Fibroblast of pulmonary artery (primary cell): ENCODE measurements at places on chromosomes 13 and 19.

DNA sequence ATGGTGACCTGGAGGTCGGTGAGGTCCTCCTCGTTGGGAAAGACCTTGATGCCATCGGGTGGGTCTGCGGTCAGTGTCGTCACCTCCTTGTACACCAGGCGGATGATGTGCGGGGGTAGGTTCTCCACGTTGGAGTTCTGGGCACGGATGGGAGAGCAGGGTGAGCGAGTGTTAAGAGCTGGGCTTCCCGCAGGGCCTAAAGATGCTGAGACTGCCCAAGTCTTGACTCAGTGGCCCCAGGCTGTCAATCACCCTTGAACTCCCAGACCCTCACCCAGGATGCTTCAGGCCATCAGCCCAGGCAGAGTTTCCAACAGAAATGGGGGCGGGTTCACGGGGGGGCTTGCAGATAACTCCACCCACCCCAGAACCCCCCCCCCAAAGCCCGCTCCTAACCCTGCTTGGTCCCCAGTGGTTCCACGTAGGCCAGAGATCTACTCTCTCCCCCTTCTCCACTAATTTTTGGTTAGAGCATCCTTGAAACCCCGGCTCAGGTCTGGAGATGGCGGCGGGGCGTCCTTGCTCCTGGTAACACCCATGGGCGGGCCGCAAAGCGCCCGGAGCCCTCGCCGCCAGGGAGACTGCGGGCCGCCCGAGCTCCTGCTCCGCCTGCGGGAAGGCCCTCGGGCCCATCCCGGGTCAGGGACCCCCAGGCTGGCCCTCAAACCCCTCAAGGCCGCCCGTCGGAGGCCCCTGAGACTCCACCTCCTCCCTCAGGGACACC, 600 bp downstream of the UBE2S start:
- peak; percentile 41 for DNase-seq

GRCh38 chr13:105389373-105389772, 1146.1 kb downstream of the EFNB2 start:
- DNase-seq: no peak

DNA sequence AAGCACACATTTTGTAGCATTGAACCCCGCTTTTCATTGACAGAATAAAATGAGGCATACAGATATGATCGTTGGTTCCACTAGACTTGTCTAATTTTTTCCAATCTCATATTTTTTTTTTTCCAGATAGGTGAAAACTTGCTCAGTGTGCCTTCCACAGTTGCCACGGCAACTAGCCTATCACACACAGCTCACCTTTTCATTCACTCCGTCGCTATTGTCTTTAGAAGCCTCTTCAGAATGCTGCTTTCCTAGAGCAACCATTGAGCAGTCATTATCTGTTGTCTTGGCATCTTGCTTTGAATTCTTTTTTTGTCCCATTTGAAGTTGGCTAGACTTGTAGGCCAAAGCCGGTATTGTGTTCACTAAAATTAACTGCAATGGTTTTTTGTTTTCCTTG, 37.7 kb upstream of the ESD start:
- no peak for DNase-seq

GRCh38 chr19:10854350-10855089, 6.3 kb downstream of the C19orf38 start:
- DNase-seq: no peak

GRCh38 chr13:109746364-109746763, 40.0 kb downstream of the IRS2 start:
- DNase-seq: no peak

- no peak for DNase-seq
These were observed 5.2 kb downstream of the CPT1C start for GRCh38 chr19:49696115-49696514.

DNA sequence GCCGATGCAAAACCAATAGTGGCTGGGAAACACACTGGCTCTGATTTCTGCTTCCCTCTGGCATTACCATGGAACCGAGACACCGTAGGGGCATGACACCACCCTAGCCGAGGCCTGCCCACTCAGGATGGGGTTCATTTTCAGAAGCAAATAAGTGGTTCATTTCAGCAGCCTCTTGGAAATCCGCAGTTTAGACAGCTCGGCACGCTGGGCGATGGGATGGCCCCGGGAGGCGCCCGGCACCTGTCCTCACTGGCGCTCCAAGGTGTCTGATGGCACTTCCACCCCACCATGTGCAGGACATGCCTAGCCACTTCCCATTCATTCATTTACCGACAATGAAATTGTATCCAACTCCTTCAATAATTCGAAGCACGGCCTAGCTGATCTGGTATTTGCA, 33.8 kb downstream of the KLF2 start:
- no peak for DNase-seq

- no peak for DNase-seq
These were observed 256.9 kb downstream of the TEX29 start for GRCh38 chr13:111577208-111577828.

DNA sequence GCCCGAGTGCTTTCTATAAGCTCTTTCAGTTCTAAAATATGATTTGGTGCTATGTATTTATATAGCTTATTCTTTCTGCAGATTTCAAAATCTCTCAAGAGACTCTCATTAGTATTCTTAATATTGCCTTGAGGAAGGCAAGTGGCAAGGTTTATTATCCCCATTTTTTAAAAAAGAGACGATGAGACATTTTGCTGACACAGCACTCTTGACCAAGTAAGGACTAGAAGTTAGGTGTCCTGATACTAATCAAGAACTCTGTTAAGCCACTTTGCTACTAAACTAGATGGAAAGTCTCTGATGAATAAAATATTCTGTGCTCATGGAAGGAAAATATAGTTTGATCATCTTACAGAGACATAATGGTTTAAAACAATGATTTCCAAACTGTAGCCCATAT, 164.7 kb downstream of the MZT1 start:
- DNase-seq: no peak

GRCh38 chr13:106213028-106213757, 322.3 kb downstream of the EFNB2 start:
- no peak for DNase-seq

DNA sequence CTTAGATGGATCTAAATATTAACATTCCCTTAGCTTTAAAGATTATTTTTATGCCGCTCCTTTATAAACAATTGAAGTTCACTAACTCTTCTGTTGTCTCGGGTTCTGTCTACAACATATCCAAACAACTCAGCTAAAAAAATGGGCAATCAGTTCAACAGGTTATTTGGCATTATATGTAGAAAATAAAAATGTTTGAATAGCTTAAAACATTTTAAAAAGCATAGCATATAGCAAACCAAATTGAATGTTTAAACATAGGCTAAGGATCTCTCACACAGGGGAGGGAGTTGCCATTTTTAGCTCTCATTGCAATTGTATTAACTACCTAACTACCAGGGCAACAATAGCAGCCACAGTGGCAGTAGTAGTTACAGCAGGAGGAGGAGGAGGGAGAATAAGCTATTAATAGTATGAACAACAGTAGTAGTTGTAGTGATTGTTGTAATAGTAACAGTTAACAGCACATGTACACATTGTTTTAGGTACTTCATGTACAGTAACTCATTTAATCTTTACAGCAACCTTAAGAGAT, 404.2 kb downstream of the KCNRG start:
- no peak for DNase-seq

- DNase-seq: no peak
These were observed 342.7 kb upstream of the SGCG start for GRCh38 chr13:22837980-22838647.

GRCh38 chr19:46732966-46733689, 12.7 kb upstream of the FKRP start:
- DNase-seq: no peak

DNA sequence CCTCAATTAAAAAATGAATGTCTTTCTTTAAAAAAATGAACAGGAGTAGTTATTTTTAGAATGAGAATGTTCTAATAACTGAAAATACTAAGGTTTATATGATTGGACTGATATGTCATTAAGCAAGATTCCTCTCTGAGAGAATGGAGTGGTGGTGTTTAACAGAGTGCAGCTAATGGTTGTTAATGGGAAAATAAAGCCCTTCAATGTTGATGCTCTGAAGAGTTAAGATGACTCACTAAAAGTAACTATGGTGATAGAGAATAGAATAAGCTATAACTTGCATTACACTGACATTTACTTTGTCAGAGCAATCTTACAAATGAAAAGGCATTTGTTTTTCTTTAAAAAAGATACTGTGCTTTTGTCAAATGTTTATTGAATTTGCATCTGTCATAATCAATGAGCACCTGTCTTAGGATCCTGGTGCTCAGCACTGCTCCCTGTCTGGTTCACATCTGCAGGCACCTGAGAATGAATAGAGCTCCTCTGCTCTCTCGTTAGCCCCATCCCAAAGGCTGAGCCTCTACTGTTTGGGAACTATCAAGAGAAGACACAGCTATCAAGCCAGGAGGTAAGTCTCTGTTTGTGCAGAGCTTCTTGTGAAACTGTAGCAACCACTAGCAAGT, 15.1 kb downstream of the PABPC3 start:
- DNase-seq: no peak

GRCh38 chr13:105474983-105475610, 1060.4 kb downstream of the EFNB2 start:
- DNase-seq: no peak

DNA sequence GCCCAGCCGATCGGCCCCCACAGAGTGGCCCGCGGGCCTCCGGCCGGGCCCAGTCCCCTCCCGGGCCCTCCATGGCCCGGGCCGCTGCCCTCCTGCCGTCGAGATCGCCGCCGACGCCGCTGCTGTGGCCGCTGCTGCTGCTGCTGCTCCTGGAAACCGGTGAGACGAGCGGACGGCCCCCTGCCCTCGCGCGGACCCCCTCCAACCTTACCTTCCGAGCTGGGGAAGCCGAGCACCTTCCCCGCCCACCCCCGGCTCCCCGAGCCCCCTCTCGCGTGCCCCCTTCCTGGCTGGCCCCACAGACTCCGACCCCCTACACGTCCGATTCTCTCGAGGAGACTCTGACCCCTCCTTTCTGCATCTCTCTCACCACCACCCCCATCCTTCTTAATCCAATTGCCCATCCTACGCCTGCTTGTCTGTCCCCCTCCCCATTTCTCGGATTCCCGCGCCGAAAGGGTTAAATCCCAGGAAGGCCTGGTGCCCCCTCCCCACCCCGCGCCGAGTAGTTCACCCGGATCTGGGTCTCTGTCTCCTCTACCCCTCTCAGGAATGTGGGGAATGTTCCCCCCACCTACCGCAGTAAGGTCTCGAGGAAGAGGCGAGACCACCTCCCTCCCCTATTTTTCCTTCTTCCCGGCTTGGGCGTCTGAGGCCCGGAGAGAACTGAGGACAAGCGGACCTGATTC, 502 bp downstream of the NECTIN2 start:
- DNase-seq: peak; percentile 35

DNA sequence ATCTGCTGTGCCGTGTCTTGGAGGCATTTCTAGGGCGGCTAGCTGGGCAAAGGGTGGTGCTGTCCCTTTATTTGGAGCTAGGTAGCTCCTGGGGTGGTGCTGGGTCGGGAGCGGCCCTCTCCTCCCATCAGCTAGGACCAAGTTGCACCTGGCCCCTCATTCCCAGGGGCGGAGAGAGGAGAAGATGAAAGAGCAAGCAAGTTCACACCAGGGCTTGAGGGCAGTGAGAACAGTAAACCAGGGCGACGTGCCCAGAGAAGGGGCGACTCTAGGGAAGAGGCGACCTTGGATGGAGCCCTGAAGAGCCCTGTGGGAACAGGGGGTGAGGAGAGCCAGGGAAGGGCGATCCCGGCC, 17.0 kb upstream of the KCNN1 start:
- no peak for DNase-seq

GRCh38 chr19:36103842-36104552, 6.9 kb upstream of the OVOL3 start:
- DNase-seq: no peak

DNA sequence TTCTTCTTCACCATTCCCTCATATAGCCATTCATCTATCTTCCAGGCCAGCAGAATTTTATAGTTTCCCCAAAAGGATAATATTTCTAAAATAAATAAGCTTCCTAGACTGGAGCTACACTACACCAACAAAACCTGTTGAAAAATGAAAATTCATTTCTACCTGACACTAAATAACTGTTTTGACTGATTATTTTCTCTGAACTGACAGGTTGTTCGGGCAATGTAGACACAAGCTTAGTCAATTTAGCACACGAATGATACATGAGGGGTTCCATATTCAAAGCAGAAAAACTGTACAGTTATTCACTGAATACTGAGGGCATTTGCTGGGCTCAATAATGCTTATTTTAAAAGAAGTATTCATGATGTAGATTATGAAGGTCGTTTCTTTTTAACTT, 589.7 kb downstream of the LIG4 start:
- DNase-seq: no peak

- DNase-seq: peak; percentile 42
These were observed 282.0 kb downstream of the DNAJC15 start for GRCh38 chr13:43305416-43305815.

GRCh38 chr13:45474584-45475454, 10.1 kb downstream of the COG3 start:
- DNase-seq: no peak

DNA sequence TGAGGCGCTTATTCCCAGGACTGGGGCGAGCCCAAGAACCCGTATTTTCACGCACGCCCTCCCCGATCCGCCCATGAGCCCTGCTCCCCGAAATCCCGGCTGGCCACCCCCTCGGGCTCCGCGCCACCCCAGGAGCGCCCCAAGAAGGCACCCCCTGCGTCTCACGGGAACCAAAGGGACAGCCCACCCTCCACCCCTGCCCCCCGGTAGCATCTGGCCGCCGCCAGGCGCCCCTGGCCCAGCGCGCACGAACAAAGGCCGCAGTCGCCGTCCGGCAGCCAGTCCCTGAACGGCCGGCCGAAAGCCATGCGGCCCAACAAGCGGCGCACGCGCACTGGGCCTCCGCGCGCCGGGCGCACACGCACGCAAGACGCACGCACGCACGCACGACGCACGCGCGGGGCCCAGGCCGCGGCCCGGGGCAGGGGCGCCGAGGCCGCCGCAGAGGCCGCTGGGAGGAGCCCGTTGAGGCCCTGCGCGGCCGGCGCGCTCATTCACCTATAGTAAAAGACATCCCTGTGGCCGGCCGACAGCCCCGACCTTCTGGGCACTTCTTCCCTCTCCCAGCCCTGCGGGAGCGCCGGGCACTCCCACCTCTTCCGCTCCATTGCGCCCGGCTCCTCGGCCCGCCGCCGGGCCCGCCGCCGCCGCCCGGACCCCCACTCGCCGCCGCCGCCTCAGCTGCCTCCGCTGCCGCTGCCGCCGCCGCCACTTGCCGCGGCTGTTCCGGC, 476 bp downstream of the MBD3 start:
- peak; percentile 92 for DNase-seq

DNA sequence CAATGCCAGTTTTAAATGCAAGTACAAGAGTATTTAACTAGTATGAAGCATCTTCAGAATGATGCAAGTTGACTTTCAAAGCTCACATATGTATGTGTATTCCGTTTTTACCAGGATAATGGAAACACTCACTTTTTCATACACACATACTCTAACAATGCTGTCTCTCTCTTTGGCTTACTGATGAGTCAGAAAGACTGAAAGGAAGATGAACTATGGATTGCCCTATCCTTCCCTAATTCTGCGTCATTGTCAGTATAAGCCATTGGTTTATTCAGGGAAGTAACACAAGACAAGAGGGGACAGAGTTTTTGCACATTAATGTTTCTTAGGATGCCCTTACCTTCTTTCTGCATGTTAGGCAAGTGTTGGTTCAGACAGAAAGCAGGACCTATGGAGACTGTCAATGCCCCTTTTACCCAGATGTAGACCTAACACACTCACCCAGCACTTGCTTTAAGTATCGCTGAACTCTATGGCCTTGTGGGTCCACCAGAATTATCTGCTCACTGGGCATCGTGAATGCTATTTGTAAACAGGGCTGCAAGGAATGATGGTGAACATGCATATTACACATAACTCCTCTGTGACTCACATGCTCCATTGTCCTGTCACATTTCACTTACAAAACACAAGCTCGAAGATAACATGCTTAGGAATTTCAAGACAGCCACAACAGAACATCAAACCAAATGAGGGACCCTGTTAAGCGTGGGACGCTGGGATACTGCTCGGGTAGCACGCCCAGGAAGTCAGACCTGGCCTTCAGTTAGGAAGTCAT, 10.0 kb upstream of the OXGR1 start:
- peak; percentile 95 for DNase-seq
